Stimulated activated CD4-positive, alpha-beta T cell treated with anti-CD3 and anti-CD28 coated beads, Interleukin-1b, Interleukin-23, amount 100 ng/mL, for 1 hour (primary cell): ENCODE measurements at places on chromosomes 13 and 19.

DNA sequence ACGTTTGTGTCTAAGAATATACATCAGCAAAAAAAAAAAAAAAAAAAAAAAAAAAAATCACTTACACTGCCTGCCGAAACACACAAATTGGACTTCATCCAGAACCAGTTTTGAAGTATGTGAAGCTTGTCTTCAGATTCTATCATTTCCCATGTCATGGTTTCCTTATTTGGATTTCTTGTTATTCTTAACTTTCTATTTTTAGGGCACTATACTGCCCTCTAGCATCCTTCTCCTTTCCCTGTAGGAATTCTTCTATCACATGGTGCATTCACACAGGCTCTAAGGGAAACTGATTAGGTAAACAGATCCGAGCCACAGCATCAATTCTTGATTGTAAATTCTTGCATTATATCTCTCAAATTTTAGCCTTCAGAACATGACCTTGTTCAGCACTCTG, 1507.5 kb downstream of the OLFM4 start:
- DNase-seq, result no peak

GRCh38 chr13:84997858-84998257, 801.4 kb downstream of the SLITRK6 start:
- no peak for DNase-seq

DNA sequence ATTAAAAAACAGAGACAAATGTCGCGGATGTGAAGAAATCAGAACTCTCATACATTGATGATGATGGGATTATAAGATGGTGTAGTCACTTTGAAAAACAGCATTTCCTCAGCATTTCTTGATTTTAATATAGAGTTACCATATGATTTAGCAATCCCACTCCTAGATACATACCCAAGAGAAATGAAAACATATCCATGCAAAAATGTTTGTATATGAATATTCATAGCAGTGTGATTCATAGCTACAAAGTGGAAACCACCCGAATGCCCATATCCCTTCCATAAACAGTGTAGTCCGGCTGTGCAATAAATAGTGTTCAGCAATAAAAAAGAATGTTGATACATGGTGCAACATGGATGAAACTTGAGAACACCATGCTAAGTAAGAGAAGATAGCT, 44.6 kb downstream of the DPY19L3 start:
- no peak for DNase-seq

GRCh38 chr13:74289861-74290773, 155.9 kb upstream of the KLF12 start:
- no peak for DNase-seq

DNA sequence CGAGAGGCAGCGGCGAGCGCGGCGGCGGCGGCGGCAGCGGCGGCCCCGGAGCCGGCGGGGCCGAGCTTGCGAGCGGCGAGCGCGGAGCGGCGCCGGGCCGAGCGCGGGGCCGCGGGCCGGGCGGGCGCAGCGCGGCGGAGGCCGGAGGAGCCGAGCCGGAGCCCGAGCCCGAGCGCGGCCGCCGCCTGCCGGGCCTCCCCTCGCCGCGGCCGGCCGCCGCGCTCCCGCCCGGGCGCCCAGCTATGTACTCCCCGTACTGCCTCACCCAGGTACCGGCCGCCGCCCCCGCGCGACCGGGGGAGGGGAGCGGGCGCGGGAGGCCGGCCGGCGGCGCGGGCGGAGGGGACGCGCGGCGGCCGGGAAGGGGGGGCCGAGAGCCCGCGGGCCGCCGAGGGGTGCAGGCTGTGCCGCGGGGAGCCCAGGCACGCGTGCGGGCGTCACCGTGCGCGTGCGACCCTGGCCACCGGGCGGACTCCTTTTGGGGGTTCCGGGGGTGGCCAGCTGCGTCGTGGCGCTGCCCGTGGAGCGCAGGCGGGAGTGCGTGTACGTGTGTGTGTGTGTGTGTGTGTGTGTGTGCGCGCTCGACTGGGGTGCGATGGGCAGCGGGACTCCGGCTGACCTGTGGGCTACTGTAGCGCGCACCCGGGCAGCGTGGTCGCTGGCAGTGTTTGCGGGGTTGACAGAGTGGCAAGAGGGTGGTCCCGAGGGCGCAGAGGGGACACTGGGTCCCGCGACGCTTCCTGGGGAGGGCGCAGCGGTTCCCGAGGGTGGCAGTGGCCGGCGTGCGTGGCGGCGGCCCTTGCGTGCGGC, 526 bp downstream of the NFIX start:
- DNase-seq, result no peak

DNA sequence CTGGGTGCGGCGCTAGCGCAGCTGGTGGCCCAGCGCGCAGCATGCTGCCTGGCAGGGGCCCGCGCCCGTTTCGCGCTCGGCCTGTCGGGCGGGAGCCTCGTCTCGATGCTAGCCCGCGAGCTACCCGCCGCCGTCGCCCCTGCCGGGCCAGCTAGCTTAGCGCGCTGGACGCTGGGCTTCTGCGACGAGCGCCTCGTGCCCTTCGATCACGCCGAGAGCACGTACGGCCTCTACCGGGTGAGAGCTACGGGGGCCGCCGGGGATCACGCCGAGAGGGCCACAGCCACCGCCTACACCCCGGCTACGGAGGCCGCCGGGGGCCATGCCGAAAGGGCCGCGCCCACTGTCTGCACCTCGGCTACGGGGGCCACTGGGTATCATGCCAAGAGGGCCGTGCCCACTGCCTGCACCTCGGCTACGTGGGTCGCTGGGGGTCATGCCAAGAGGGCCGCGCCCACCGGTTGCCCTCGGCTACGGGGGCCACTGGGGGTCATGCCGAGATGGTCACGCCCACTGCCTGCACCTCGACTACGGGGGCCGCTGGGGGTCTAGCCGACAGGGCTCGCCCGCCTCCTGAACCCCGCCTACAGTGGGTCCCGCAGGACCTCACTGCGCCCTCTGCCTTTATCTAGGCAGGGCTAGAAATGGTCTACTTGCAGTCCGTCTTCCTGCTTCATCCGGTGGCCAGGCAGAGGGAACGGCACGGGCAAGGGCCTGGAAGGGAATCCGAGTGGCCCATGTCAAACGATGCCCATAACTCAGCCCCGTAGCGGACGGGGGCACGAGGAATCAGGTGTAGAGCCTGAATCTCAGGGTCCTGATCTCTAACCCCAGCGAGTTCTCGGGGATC, 500 bp downstream of the PGLS start:
- peak; percentile 52 for DNase-seq

- DNase-seq, result no peak
These were observed 2.6 kb upstream of the MCEMP1 start for GRCh38 chr19:7674010-7675005.

GRCh38 chr19:49425922-49426592, 869 bp downstream of the GFY start:
- no peak for DNase-seq

- no peak for DNase-seq
These were observed 89.5 kb downstream of the USP12 start for GRCh38 chr13:27081893-27082679.

DNA sequence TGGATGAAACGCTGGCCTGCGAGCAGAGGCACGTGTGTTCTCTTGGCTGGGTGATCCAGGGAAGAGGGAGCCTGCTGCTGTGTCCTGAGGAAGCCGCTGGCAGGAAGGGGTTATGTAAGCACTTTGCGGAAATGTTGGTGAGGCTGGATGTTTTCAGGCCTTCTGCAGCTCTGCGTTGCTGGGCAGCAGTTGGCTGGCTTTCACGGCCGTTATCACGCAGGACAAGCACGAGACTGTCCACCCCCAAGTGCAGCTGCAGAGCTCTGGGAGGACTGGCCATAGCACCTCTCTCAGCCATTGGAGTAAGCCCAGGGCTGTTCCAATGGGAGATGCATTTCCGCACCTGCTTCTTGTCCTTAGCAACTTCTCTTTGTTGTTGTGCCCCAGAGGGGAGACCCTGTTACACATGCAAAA, 146.9 kb upstream of the SOX21 start:
- DNase-seq, result no peak

- DNase-seq, result peak; percentile 17
These were observed 44.5 kb downstream of the RFX2 start for GRCh38 chr19:6065685-6066374.

GRCh38 chr19:13095934-13096927, 6.4 kb downstream of the LYL1 start:
- no peak for DNase-seq

DNA sequence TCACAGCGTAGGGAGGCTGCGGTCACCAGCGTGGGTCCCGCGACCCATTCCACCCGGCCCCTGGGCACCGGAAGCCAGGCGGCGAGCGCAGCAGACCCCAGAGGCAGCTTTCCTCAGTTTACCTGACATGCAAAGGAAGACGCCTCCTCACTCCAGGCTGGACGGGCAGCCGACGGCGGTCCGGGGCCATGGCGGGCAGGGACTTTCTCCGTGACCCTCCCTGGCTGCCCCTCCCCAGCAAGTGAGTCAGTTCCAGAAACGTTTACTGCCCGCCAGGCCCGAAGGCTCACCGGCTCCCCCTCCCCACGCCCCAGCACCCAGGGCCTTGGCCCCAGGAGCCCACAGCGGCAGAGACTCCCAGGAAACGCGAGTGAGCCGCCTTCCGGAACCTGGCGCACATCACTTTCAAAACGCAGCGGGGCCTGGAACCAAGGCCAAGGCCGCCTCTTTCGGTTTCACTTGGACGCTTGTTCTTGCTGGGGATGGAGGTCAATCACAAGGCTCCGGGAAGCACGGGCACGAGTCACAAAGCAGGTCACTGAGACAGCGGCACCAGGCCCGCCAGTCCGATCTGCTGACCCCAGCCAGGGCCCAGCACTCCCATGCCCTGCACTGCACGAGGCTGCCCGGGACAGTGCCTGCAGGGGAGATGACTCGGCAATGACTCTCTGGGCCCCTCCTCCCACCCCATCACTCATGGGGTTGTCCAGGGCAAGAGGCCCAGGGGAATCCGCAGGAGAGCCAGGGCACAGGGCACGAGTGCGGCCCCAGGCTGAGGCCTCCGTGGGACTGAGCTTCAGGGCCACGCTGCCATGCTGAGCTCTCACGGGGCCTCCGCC, 5.3 kb downstream of the SBNO2 start:
- no peak for DNase-seq

DNA sequence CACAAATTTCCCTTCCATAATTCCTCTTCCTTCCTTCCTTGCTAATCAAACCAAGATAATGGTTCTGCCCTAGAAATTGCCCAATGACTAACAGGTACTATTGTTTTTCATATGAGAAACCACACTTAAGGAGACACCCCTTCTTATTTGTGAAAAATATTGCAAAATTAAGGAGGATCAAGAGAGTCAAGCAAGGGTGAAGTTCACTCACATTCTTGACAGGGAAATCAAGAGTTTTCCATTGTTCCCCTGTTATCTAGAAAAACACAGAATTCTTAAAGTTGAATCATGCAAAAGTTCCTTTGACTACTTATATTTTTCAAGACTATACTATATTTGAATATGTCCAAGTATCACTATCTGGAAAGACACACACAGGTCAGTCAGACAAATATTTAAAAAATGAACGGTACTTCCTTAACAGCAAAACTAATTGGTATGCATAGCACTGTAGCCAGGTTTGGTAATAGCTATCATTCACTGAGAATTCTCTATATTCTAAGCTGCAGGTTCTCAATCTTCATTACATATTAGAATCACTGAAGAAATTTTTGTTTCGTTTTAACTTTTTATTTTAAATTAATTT, 897.2 kb downstream of the DIAPH3 start:
- DNase-seq, result no peak

DNA sequence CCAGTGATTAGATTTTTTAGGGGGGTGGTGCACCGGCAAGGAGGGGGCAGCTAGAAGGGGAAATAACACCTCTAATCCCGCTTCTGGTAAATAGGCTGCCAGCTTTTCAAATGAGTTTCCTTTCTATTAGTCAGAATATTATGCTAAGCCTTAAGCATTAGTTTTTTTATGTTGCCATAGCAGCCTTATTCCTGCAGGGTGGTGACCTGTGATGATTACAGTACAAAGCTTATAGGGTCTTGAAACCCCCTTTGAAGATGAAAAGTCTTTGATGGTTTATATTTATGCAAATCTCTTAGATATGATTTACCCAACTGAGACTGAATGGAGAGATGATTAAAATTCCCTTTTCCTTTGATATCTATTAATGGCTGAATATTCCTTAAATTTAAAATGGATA, 109.8 kb downstream of the ZIC5 start:
- DNase-seq, result no peak

GRCh38 chr13:64276232-64276631, 2860.6 kb upstream of the PCDH20 start:
- no peak for DNase-seq

DNA sequence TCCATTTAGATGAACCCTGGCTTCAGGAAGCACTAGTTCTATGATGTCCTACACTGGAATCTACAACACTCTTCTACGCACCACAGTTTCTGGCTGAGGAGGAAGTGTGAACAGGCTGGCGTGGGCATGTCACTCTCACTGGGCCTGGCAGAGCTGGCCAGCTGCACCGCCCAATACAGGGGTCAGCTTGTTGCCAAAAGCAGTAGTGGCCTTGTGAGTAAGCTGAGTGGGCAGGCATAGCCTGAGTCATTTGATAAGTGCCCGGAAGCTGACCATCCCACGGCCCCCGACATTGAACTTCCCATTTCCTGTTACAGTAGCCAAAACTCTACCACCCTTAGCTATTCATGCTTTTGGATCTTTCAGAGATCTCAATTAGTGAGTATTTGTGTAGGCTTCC, 240.9 kb upstream of the SERP2 start:
- DNase-seq, result no peak

DNA sequence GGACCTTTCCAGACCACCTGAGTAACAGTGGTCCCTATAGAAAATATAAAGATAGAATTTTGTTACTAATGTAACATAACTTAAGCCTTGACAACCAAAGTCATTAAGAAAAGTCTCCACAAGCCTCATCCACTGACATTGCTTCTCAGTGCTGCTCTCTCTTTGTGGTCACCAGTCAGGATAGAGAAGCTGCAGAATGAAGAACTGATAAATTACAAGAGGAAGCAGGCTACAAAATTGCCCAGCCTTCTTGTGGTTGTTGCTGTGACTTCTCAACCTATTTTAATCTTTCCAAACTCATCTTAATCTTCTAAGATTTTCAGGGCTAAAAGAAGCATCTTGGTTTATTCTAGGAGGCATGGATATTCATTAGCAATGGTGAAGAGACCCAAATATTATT, 343.8 kb downstream of the MZT1 start:
- DNase-seq, result no peak

DNA sequence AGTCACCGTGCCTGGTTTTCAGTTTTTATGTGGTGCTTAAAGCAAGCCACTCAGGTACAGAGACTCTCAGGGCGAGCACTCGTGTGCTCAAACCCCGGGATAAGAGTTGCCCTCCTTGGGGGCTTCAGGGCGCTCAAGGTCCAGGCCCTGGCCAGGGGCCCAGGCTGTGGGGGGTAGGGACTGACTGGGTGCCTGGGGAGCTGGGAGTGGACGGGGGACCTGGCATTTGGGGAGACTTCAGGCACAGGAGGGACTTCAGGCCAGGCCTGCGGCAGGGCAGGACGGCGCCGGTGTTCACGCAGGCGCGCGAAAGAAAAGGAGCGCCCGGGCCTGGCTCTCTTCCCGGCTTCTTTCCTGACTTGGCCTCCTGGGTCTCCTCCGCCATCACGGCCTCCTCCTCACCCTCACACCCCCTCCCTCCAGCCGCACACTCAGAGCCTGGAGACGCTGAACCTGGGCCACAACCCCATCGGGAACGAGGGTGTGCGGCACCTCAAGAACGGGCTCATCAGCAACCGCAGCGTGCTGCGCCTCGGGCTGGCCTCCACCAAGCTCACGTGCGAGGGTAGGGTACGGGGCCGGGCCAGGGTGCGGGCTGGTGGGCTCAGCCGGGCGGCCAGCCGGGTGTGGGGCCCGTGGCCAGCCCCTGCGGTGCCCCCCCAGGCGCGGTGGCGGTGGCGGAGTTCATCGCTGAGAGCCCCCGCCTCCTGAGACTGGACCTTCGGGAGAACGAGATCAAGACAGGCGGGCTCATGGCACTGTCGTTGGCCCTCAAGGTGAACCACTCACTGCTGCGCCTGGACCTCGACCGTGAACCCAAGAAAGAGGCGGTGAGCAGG, 16.1 kb downstream of the NKPD1 start:
- no peak for DNase-seq
